ENCODE measurements at places on chromosomes 2 and 18. TPM values are rescaled to one million over a fixed set of nuclear protein-coding genes. Genes with fewer than 3 reads are reported as not detected.

Gene MORN2
- 20.1 TPM for total RNA-seq

DNA sequence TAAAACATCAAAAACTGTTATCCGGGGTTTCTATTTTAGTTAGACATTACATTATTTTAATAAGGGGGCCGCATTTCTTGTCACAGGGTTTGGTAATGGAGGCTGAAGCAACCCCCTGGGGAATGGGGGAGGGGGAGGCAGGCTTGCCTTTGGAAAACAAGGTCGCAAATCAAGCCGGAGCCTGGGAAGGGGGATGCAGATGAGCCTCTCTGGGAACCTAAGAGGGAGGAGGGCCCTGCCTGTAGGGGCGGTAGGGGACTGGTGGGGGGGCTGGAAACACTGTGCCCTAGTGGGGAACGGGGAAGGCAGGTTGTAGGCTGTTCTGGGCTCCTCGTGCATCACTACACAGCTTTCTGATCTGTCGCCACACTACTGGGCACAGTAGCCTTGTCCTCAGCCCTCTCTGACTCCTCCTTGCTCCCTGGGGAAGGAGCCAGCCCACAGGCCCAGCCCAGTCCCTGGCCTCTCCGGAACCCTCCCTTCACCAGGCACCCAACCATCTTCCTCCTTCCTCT is 170.2 kb upstream of the SMAD2 start:
- no peak for DNase-seq

DNA sequence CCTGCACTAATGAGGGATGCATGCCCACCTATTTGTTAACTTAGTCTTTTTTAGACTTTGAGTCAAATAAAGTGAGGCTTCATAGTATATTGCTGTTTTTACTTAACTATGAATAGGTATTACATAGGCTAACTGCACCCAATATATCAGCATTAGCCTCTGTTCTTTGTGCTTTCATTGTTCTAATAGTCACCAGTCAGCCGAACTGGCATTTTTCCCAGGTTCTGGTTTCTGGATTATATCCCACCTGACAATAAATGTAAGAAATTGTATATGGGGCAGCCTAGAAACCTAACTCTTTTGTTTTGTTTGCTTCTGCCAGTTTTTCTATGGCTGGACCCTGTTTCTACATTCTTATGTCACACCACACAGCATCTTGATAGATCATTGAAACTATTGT is 1672.4 kb upstream of the LRRTM1 start:
- DNase-seq = no peak

Gene METTL4
- 6.2 TPM for total RNA-seq

- DNase-seq = no peak
These were observed 128.4 kb upstream of the FAM98A start for GRCh38 chr2:33727361-33728032.

DNA sequence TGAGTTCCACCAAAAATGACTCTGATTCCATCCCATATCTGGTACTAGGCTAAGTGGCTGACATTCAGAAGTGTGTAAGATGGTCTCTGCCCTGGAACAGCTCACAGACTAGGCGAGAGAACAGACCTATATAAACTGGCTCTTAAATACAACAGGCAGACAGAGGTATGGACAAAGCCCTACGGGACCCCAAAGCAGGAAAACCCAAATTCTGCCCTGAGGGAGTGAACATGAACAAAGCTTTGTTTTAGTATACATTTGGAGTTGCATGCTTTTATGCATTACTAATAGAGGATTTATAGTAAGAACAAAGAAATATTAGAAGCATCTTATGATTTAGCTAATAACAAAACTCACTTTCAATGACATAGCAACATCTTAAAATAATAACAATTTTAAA is 25.1 kb downstream of the GDF7 start:
- no peak for DNase-seq

GRCh38 chr2:60505880-60506260 is 47.6 kb downstream of the BCL11A start:
- DNase-seq = no peak

DNA sequence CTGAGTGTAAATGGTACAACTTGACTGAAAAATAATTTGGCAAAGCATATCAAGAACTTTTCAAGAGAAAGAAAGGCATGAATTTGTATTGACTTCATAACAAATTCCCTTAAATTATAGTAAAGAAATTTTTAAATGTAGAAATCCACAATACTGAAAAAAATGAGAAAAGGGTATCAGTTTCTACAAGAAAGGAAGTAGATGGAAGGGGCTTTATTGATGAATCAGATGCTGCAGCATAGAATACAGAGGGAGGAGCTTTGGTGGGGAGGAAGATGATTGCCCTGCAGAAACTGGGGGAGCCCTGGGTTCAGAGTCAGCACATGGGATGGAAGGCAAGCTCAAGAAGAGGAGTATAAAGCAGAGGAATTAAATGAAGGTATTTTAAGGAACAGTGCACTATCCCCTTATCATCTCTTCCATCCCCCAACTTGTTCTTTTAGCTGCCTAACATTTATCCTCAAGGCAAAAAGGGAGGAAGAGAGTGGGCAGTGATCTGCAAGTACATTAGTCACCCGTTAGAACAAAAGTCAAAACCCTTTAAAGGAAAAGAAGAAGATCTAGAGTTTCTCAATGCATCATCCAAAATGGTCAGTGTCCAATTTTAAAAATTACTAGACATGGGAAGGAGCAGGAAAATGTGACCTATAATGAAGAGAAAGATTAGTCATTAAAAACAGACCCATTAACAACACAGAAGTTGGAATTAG is 77.7 kb downstream of the KCTD18 start:
- peak; percentile 31 for DNase-seq

DNA sequence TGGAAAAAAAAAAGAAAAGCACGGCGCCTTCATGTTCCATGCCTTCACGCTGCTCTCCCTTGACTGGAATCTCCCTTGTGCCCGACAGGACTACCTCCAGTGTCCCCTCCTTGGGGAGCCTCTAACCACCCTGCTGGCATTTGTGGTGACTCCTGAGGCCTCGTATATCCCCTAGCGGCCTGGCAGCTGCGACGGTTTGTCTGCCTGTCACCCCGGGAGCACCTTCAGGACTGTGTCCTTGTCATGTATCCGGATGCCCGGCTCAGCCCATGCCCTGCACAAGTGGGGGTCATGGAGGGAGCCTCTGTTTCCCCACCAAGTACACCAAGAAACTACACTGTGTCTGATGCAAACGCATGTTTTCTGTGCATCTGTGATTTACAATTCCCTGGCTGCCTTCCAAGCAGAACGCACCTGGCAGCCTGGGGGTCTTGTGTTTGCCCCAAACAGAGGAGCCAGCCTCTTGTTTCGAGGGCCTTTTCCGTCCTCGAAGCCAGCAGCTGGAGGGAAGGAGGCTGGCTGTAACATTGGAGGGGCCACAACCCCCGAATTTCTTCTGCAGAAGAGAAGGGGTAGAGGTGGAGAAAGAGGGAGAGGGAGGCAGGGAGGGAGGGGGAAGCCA is 18.9 kb downstream of the TWIST2 start:
- no peak for DNase-seq

Measured in HFFc6 (cell line).